ENCODE measurements at places on chromosomes 3 and 15.
A peak's percentile ranks its signal among the peaks of the same experiment; 100 is the strongest.

- DNase-seq = no peak
Measured at GRCh38 chr15:60444289-60444912, 34.5 kb downstream of the ICE2 start.

DNA sequence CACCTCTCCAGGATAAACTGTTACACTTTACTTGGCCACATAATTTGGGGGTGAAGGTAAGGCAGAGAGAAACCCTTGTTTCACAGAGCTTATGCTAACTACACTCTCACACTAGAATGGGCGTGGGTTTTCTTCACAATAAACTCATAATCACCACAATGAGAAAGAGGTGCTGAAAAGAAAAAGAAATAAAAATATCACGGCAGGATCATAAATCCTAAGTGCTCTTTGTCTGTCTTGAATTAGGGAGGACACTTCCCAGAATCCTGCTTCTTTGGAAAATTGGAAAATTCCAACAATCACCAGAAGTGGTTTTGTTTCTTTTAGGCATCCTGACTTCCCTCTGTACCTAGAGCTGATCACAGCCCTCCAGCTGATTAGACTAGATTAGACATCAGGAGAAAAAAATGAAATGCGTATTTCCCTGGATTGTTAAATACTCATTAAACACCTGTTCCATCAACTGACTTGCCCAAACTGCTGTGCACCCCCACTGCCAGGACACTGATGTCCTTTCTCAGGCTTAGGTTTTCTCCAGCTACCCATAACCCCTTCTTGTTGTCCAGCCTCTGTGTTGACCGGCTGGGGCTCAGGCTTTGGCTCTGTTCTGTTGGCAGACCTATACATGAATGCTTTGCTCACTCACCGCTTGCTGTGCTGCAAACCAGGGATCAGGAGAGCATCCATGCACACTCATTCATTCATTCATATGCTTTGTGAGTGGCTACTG is 41.6 kb upstream of the ACKR4 start:
- no peak for DNase-seq

DNA sequence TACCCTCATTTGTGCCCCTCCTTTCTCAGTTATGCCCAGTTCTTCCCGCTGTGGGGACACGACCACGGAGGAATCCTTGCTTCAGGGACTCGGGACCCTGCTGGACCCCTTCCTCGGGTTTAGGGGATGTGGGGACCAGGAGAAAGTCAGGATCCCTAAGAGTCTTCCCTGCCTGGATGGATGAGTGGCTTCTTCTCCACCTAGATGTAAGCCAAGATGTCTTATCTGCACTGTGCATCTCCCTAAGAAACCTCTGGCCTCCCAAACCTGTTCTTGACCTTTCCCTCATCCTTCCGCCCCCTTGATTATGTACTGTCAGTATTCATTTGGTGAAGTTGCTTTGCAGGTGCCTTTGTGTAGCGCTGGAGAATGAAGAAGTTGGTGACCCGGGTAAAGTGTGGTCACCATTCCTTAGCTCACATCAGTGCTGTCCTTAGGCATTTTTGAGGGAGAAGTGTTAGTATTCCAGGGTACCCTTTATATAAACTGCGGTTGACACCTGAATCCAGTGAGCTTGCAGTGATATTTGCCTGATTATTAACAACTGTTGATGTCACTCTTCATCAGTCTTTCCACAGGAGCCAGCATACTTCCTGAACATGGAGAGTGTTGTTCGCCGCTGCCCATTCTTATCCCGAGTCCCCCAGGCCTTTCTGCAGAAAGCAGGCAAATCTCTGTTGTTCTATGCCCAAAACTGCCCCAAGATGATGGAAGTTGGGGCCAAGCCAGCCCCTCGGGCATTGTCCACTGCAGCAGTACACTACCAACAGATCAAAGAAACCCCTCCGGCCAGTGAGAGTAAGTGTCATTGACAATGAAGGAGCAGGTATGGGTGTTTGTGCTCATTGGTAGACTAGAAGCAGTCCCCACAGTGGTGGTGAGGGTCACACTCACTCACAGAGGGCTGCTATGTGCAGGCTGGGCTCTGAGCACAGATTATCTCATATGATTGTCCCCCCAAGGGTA is 966 bp downstream of the ALAS1 start:
- DNase-seq = no peak

- DNase-seq = no peak
Measured at GRCh38 chr15:51771773-51772172, 20.4 kb downstream of the TMOD2 start.

DNA sequence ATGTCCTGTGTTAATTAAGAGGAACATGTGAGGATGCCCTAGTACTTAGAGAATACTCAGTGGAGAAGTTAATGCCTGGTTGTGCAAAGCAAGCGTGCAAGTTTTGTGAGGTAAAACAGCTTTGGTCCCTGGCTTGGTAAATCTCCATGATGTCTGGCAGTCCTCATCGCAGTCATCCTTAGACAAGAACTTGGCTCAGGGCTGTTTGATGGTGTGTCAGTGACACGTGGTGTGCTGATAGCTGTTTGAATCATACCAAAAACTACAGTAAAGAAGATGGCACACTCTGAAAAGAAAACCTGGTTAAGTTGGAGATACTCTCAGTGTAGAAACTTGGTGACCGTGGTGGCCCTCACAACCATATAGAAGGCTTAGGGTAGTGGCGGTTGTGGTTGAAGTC is 361.7 kb downstream of the FEZF2 start:
- no peak for DNase-seq

DNA sequence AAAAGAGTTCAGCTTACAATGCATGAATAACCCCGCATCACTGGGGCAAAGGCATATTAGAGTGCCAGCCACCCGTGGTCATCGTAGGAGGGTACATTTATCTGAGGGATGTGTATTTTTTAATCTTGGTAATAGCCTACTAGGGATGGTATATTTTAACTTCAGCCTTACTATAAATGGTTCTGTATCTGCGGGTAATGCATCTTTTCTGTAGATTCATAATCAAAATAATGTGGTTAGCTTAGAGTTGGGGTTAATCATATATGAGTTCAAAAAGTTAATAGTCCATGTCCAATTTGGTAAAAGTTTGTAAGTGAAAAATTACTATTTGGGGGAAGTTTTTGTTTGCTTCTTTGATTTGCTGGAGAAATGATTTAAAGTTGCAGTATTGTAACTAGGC is 263.7 kb upstream of the UBE2E1 start:
- no peak for DNase-seq

GRCh38 chr3:33438881-33439545 is 1.2 kb downstream of the UBP1 start:
- no peak for DNase-seq

- DNase-seq = no peak
Measured at GRCh38 chr15:67918205-67918861, 78.5 kb upstream of the RNU6-1 start.

GRCh38 chr3:31105011-31105410 is 210.6 kb upstream of the GADL1 start:
- DNase-seq = no peak

GRCh38 chr15:66623801-66624453 is 58.1 kb upstream of the LCTL start:
- DNase-seq = no peak

- no peak for DNase-seq
Measured at GRCh38 chr3:172137287-172138192, 98.2 kb downstream of the FNDC3B start.

DNA sequence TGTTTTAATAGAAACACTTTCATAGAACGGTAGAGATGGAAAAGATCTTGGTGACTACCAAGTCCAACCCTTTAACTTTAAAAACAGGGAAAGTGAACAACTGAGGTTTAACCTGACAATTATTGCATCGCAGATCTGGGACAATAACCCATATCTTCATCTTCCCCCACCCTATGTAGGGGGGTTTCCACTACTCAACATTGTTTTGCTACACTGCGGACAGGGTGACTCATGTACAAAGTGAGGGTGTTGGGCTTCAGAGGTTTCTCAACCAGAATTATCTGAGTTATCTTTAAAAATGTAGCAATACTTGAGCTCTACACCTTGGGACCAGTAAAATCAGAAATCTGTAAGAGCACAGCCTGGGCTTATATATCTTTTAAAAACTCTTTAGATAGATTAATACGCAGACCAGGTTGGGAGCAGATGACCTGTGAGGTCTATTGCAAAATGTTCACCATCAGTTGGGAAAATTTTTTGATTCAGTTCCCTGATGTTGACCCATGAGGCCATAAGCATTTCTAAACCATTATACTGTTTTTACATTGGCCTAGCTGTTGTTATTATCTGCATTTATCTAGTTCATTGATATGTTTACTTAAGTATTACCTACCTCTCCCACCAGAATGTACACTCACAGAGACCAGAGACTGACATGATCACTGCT is 103.6 kb upstream of the ICE2 start:
- DNase-seq = peak; percentile 72

DNA sequence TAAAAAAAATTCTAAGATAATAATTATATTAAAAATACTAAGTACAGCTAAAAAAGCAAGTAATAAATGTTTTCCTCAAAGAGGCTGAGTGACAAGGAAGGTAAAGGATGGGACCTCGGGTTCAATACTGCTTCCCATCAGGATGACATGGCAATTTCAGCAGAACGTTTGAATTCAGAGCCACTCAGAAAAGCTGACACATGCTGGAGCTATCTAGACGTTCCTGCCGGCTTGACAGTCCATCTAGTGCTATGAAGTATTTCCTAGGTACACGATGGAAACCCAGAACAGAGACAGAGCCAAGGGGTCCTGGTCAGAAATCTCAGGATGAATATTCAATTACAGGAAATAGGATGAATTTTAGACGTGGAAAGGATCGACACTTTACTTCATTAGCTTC is 361.8 kb downstream of the FGF12 start:
- DNase-seq = no peak

DNA sequence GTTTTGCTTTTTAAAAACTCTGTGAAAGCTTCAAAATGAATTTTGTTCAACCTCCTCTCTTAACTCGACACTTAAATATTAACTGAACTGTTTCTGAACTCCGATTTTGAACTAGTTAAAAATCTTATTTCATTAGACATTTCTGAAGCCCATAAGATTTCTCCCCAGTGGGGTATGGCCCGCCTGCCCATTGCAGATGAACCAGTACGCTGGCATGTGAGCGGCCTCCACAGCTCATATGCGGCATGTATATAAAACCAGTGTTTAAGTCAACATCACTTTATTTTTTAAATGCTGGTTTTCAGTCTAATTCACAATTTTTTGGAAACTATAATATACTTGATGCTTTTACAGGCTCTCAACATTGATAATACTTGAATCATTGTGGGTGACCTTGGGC is 50.2 kb downstream of the CPN2 start:
- no peak for DNase-seq

- DNase-seq = peak; percentile 79
Measured at GRCh38 chr3:38004415-38005075, 14.0 kb downstream of the VILL start.

GRCh38 chr15:36959746-36960145 is 140.6 kb downstream of the MEIS2 start:
- no peak for DNase-seq

GRCh38 chr3:158200955-158201354 is 91.1 kb downstream of the RSRC1 start:
- DNase-seq = no peak

DNA sequence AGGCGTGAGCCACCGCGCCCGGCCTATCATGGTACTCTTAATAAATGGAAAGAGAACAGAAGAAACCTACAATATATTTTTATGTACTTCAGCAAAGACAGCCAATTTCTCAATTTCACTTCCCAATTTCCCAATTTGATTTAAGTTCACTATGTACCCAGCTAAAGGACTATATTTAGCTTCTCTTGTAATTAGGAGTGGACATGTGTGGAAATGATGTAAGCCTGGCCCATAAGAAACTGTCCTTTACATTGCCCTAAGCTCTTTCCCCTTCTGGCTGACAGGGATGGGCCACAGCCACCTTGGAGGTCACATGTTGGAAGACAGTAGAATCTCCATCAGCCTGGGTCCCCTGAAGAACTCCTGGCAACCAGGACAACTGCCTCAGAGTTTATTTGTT is 6.2 kb downstream of the TMEM39A start:
- DNase-seq = no peak

DNA sequence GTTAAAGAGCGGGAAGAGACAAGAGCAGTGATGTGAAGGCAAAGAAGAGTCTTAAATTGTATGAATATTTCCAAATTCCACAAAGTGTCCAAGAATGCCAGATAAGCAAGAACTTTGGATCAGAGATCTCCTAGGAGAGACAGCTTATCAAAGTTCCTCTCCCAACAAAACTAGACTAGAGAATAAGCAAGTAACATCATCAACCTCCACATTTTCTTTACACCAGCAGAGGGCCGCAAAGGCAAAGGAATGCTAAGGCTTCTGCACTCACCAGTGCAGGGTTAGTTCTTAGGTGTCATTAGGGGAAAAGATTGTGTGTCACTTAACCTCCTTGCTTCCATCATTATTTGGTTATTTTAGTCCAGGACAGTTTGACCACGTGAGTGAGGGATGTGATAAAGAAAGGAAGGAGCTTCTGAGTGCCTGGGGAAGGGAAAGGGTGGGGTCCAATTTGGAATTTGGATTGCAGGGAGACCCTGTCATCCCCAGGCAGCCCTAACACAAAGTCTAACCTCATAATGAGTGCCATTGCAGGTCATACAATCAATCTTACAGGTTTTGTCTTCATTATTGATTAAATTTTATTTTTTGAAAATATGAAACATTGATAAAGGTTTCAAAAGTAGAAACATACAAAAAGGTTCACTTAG is 7.5 kb upstream of the CMTM6 start:
- peak; percentile 79 for DNase-seq

- DNase-seq = no peak
Measured at GRCh38 chr3:167198949-167199600, 181.0 kb downstream of the ZBBX start.

DNA sequence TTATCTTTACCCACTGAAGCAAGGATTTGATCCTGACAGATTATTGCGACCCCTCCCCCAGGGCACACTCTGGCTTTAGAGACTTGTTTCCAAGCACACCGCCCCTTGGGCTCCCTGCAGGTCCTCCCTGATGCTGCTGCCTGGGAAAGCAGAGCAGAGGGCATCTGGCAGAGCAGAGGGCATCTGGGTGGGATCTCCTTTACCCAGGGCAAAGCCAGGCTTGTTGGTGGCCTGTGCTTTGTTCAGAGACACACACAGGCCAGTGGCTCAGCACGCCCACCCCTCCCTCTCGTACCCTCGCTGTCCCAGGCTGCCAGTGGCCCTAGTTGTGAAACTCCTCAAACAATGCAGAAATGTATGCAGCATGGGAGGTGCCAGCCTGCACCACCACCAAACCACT is 4.8 kb downstream of the KLF13 start:
- no peak for DNase-seq

DNA sequence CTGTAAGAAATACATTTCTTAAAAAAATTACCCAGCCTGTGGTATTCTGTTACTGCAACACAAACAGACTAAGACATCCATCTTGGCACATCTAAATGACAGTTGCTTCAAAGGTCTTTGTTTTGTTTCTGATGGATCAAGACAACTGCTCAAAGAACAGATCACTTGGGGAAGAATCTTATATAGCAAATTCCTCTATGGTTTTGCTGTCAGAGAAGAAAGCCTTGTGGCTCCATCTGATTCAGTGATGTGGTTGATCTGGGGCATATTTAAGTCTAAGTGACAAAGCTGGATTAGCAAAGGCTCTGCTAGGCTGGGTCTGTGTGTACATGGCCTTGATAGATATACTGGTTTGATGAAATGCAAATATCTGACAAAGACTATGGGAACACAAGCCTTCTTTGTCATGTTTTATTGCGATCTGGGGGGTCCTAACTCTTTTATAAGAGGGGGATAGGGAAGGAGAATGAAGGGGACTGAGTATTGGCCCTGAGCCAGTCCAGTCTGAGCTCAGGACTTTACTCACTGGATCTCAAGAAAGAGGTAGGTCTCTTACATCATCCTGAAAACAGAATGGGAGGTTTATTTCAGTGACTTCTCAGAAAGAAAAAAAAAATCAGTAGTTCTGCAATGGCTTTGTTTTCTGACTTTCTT is 14.3 kb upstream of the LIMD1 start:
- DNase-seq = no peak
